Mammary epithelial cell (primary cell): ENCODE measurements at places on chromosomes 5 and 9. TPM values are rescaled to one million over a fixed set of nuclear protein-coding genes. Genes with fewer than 3 reads are reported as not detected.

- DNase-seq, result peak; percentile 19
These were observed 256.8 kb downstream of the ROR2 start for GRCh38 chr9:91693226-91693625.

- no peak for DNase-seq
These were observed 35.0 kb downstream of the SNCAIP start for GRCh38 chr5:122346897-122347581.

- no peak for DNase-seq
These were observed 92.7 kb upstream of the HAND1 start for GRCh38 chr5:154570572-154571324.

DNA sequence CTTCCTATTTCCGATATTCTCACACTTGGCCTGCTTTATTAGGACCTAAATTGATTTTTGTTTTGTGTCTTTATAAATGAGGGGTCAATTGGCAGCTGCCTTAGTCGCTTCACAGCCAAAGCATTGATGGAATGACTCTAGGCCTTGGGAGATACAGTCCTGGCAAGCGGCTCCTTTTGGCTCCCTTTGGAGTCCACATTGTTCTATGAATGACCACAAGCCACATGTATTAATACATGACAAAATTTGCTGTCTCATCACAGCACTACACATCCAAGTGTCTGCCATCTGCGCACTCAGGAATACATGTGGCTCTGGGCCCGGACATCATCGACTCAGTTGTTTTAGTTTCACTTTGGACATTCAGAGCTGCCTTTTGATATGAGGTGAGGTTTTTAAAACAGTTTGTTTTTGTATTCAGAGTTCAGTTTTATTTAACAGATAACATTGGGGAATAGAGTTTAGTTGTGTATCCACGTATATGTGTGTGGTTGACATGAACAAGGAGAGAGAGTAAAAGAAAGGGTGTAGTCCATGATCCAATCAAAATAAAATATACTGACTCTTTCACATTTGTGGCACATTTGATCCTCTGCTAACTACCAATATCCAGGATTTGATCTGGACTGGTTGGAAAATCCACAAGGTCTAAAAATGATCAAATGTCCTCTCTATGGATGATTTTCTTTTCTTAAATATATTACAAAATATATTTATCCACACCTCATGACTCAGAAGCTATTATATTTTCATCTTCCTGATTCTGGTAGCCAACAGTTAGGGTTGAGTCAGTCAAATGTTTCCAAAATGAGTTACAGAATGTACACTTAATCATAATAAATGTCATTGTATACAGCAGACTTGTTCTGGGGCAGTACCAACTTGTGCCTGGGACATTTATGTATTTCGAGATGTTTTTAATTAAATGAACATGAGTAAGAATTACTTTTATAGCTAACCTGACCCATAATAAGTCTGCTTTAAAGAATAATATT lies 114.0 kb upstream of the MTAP start:
- peak; percentile 87 for DNase-seq

- DNase-seq, result no peak
These were observed 5.1 kb upstream of the HK3 start for GRCh38 chr5:176904276-176904675.

GRCh38 chr5:28249771-28250415 lies 1211.5 kb upstream of the CDH9 start:
- DNase-seq, result no peak

GRCh38 chr5:139640421-139641115 lies 7.6 kb upstream of the CXXC5 start:
- no peak for DNase-seq

- peak; percentile 35 for DNase-seq
These were observed 39.8 kb downstream of the MAMDC2 start for GRCh38 chr9:70083429-70083828.

NRG2 gene
- 1.9 TPM for polyA plus RNA-seq

PTPN3 gene
- 18.2 TPM for polyA plus RNA-seq

CLIC3 gene
- 9.4 TPM for polyA plus RNA-seq

GARIN3 gene
- polyA plus RNA-seq, result not detected

FAM163B gene
- not detected for polyA plus RNA-seq

TMEM215 gene
- not detected for polyA plus RNA-seq

SOHLH1 gene
- not detected for polyA plus RNA-seq
